Stimulated activated CD8-positive, alpha-beta memory T cell treated with anti-CD3 and anti-CD28 coated beads, Interleukin-4, amount 100 ng/mL, for 4 hours (primary cell): ENCODE measurements at places on chromosomes 3 and 15.

GRCh38 chr3:123034120-123034519, 6.6 kb upstream of the SEMA5B start:
- no peak for DNase-seq

DNA sequence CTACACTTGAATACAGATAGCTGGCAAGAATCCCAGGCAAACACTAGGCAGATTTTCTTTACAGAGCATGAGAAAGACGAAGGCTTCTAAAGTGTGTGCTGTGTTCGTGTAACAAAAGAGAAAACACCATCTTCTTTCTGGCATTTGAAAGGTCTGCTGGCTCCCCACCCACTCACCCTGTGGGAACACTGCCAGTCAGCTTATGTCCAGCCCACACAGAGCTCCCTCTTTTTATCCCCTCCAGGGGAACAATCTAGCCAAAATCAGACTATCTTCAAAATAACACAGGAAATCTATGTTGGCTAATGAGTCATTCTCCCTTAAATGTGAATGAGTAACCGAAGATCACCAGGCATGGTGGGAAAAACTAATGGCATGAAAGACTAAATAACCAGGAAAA, 45.6 kb upstream of the PAQR5 start:
- DNase-seq: no peak

DNA sequence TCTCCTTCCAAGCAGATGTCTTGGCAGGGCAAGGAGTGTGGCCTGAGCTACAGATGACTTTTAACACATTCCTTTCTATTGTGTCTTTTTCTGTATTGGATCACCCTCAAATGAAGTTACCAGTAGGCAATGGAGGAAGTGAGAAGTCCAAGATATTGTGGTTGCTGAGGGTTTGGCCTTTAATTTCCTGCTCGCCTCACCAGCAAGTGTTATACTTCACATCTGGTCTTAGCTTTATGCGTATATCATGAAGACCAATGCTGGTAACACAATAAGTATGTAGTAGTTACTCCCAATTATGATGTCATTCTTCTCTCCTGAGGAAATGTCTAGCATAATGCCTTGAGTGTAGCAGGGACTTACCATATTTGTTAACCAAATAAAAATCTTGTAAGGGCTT, 179.9 kb downstream of the ZIC1 start:
- DNase-seq: no peak

GRCh38 chr3:125107861-125108567, 52.2 kb upstream of the HEG1 start:
- DNase-seq: no peak

- DNase-seq: no peak
Measured at GRCh38 chr3:101270149-101270548, 50.2 kb downstream of the IMPG2 start.

- DNase-seq: no peak
Measured at GRCh38 chr3:102105193-102105592, 255.9 kb downstream of the NFKBIZ start.

DNA sequence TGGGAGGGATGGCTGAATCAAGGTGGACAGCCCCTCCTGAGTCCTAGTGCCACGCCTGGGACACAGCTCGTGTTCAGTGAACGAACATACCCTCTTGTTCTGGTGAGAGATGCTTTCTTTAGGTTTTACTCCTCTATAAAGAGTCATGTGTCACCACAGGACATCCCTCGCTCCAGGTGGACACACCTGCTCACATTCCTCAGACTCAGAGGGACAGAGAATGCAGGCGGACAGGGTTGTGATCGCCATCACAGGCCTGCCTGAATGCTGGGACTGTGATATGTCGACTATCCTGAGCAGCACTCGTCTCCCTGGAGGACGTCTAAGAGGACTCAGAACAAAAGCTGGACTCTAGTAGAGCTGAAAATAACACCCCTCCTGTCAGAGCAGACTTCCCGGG, 96.4 kb upstream of the SNRPA1 start:
- DNase-seq: no peak

DNA sequence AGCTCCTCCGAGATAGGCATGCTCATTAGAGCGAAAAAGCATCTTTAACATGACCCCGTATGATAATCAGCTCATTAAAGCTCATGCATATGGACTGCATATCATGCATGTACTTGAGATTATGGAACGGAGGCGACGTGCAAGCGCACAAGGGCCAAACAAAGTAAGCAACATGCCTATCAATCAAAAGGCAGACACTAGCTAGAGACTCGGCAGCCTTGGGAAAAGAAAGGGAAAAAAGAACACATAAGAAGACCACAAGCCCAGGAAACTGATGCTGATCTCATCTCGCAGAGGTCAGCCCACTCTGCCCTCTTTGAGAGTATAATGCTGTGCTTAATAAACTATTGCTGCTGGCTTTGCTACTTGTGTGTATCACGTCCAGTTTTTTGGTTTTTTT, 2.6 kb upstream of the ACOX2 start:
- DNase-seq: no peak

DNA sequence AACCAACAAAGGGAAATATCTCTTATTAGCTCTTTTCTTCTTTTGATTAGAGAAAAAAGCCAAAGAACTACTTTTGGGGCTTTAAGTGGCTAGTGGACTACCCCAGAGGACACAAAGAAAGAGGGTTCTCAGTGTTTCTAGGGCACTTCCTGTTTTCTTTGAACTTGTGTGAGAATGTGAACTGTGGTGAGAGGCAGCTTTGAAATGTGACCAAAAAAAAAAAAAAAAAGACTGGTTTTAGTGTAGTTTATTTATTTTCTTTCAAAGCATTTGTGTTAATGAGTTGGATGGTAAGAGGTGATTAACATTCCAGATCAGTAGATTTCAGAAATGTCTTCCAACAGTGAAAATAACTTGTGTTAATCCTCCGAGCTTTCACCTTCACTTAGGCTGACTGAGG, 32.4 kb downstream of the SELENOT start:
- DNase-seq: no peak

DNA sequence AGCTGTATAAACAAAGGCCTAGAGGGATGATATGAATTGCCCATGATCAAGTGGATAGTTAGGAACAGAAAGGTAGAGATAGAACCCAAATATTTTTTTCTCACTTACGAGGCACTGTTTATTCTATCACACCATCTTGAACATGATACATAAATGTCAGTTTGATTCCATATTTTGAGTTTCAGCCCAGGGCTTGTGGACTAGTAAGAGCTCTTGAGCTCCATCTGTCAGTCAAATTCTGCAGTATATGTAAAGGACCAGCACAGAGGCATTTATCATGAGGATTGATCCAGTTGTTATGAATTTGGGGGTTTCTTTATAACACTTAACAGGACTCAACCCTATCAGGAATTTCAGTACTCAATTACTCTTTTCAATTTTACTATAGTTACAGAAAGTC, 4.8 kb downstream of the SLC27A2 start:
- no peak for DNase-seq

- DNase-seq: no peak
Measured at GRCh38 chr15:55552926-55553325, 35.2 kb downstream of the PYGO1 start.

- DNase-seq: no peak
Measured at GRCh38 chr3:21505711-21506460, 245.1 kb downstream of the ZNF385D start.

DNA sequence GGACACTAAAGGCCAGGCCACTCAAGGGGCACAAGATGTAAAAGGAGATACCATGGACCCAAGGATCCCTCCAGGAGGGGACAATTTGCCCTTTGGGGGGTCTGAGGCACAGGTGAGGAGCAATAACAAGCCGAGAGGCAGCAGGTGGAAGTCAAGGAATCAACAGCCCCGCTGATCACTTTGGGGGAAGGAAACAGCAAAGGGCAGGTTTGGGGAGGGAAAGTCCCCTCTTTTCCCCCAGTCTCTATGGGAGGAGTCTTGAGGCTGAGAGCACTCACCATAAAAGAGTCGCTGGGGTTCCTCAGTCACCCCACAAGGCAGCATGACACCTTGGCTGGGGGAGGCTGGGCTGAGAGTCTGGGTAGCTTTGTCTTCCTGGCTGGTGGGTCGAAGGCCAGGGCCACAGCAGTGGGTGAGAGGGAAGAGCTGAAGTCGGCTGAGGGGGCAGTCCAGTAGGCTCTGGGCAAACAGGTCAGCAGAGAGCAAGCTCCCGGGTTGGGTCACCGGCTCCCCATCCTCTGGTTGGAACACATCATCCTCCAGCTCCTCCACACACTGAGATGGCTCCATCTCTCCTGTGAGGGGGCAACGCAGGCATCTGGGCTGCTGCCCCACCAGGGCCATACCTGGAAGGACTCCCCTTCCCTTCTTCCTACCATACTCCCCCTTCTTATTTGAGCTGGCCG, 3.0 kb downstream of the BMF start:
- no peak for DNase-seq

DNA sequence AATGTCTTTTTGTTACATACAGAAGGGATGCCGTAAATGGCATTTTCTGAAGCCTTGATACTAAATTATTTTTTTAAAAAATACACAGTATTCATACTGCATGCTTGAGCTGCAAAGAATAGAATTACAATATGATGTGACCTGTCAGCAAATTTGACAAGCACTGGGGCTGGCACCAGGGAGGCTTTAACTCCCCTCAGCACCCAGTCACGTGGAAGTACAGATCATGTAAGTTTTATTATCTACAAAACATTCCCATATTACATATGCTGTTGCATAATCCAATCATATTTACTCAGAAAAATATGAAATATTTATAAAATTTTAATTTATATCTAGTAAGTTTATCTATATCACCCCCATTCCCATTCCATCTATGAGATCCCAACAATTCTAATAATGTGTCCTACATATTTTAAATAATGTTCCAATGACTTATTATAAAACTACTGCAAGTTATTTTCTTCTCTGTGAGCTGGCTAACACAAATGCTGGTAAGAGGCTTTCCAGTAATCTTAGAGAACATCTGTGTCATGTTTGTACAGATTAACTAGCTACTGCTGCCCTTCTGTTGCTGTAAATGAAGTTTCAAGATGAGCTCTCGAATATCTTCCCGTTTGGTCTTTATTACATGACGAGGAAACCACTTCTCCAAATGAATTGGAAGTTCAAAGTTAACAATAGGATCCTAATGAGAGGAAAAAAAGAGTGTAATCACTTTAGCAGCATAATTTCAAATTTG, 5.2 kb upstream of the IMPG2 start:
- DNase-seq: no peak

DNA sequence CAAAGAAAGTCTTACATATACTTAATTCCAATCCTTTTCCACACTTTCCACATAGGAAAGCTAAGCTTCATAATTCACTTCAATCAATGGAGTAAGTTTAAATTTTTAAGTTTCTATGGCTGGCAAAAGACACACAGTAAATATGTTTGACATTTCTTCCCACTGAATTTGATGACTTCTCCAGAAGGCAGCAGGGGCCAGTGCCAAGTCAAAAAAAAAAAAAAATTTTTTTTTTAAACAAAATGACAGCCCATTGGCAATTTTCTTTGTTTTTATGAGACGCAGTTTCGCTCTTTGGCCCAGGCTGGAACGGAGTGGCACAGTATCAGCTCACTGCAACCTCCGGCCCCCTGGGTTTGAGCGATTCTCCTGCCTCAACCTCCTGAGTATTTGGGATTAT, 28.7 kb downstream of the ATP13A3 start:
- no peak for DNase-seq

DNA sequence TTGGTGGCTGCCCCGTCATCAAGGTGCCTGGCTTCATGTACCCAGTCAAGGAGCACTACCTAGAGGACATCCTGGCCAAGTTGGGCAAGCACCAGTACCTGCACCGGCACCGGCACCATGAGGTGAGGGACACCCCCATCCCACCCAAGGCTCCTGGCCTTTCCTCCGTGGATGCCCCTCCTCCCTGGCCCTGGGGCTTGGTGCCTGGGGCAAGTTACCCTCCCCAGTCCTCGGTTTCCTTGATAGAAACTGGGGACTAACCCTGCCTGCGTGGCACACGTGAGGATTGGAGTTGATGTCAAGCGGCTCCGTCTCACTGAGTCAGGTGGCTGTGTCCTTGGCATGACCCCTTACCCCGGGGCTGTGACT, 43.9 kb downstream of the DHX30 start:
- DNase-seq: no peak

DNA sequence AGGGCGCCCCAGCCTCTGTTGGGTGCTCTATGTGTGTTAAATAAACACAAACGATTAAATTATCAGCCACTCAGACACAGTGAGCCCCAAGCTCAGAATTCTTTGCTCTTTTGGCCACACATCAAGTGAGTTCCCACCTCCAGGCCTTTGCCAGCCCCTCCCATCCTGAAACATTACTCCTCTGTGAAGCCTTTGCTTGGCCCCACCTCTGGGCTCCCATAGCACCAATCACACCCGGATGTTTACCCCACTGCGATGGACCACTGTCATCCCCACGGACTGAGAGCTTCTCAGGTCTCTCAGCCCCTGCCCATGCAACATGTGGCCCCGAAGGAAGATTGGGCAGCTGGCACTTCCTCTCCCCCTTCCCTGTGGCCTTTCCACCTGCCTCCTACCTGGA, 85.1 kb downstream of the NUP210 start:
- no peak for DNase-seq

DNA sequence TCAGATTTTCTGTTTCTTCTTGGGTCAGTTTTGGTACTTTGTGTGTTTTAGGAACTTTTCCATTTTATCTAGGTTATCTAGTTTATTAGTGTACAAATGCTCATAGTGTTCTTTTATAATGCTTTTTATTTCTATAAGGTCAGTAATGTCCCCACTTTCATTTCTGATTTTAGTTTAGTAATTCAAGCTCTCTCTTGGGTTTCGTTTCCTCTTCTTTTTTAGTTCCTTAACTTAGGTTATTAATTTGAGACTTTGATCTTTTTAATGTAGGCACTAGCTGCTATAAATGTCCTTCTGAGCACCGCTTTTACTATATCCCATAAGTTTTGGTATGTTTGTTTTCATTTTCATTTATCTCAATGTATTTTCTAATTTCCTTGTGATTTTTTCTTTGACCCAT, 27.0 kb upstream of the CD200R1L start:
- DNase-seq: no peak

DNA sequence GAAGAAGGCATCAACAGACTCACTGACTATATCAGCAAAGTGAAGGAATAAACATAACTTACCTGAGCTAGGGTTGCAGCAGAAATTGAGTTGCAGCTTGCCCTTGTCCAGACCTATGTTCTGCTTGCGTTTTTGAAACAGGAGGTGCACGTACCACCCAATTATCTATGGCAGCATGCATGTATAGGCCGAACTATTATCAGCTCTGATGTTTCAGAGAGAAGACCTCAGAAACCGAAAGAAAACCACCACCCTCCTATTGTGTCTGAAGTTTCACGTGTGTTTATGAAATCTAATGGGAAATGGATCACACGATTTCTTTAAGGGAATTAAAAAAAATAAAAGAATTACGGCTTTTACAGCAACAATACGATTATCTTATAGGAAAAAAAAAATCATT, 17.8 kb downstream of the LMOD3 start:
- DNase-seq: no peak
